ENCODE measurements at places on chromosomes 16 and 17.

GRCh38 chr16:83925957-83926725 lies 26.9 kb upstream of the OSGIN1 start:
- DNase-seq: no peak

- no peak for DNase-seq
These were observed 11.4 kb downstream of the ELMO3 start for GRCh38 chr16:67210069-67210937.

- peak; percentile 37 for DNase-seq
These were observed 24.2 kb downstream of the SOST start for GRCh38 chr17:43734376-43734775.

- DNase-seq: no peak
These were observed 1100.6 kb upstream of the RBFOX1 start for GRCh38 chr16:6232056-6232455.

DNA sequence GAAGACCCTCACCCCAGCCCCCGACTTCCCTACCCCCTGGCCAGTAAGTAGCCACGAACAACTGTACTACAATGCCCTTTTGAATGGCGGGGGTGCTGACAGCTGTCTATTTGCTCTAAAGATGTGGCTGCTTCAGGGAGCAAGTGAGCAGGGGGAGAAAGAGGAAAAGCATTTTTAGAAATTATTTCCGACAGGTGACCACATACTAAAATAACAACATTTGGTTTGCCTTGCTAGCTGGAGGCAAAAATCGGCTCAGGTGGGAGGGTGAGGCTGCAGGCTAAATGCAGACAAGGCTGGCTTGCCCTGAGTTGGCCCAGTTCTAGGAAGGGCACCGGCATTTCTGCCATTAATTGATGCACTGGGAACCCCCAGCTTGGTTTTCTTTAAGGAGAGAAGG lies 188.5 kb downstream of the XYLT1 start:
- no peak for DNase-seq

DNA sequence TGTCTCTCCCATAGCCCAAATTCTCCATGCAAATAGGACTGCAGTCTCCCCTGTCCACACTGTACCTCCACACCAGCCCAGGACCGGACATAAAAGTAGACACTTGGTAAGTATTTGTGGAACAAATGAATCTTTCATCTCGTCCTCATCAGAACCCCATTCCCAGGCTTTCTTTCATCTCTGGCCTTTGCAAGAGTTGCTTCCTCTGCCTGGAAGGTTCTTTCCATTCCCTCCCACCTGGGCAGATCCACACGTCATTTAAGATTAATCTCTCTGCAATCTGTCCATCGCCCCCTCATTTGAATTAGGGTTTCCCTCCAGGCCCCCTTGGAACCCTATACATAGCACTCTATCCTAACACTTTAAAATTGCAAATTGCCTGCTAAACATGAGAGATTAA lies 3.9 kb upstream of the NXPH3 start:
- no peak for DNase-seq

DNA sequence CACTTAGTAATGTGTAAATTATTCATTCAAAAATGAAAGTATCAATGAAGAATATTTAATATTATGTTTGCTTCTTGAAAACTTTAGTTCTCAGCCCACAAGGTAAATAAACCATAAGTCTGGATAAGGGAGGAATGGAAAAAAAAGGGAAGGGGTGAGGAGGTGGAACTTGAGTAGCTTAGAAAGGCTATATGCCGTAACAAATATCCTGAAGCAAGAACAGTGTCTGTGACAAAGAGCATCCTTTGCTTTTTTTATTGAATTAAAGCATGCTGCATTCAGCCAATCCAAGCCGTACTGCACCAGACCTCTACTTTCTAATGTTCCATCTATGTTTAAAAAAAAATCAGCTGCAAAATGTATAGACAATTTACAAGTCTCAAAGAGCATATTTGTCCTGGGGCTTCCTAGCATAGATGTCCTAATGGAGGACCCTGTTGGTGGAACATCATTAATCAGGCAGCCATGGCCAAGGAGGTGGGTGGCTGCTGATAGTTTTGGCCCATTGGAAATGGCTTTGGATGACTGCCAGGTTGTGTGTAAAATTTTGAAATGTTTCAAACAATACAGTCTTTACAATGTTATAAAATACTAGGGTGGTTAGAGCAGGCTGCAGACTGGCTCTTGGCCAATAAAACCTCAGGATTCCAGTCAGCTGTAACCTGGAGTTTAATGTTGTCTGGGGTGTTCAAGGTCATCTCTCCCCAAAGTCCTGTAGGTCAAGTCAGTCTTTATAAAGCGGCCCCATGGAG lies 895.8 kb upstream of the SOX9 start:
- DNase-seq: peak; percentile 12

DNA sequence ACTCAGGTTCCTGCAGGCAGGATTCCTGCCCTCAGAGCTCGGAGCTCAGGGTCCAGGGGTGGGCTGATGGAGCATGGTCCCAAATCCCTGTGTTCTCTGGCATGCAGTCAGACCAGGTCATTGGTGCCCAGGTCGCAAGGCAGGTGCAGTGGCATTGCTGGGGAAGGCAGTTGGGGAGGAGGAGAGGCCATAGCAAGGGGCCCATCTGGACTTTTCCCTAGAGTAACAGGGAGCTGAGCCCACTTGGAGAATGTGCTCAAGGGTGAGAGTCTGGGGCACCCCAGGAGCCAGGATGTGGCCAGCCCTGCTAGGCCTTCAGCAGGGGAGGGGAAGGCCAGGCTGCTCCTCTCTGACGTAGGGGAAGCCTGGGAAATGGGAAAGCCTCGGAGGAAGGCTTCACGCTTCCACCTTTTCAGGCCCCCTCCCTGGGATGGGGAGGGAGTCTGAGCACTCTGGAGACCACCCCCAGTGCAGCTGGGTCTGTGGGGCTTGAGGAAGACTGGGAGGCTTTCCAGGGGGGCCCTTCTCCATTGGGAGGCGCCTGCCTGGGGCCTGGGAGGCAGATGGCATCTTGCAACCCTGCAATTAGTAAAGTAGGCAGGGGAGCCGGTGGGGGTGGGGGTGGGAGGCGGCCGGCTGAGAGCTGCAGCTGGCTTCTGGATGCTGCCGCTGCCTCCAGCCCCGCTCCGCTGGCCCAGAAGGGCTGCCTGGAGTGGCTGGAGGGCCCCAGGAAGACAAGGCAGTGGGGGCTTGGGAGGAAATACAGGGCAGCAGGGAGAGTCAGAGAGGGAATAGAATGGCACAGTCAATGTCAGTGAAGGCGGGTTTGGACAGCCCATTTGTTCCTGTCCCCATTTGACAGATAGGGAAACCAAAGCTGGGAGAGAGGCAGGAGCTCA lies 21.1 kb upstream of the DOK4 start:
- no peak for DNase-seq

DNA sequence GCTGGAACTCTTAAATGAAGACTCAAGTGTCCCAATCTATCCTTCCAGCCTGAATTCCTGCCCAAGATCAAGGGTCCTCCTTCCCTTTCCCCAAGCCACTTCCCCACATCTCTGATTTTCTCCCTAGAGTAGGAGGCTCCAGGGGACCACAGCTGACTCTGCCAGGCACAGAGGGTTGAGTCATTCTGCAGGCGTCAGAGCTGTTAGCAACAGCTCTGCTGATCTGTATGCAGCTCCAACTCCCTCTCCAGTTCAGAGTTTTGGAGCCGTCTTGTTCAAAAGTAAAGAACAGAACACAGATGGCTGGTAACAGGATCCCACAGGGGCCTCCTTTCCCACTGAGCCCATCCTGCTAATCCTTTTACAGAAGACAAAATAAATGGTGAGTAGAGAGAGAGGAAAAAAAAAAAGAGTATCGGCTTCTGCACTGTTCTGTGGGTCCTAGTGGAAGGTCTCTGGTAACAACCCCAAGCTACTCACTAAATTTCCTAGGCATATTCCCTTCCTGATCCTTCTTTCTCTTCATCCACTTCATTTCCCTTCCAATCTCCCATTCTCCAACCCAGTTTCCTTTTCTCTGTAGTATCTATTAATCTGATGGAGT lies 13.4 kb upstream of the TAOK1 start:
- DNase-seq: peak; percentile 92

DNA sequence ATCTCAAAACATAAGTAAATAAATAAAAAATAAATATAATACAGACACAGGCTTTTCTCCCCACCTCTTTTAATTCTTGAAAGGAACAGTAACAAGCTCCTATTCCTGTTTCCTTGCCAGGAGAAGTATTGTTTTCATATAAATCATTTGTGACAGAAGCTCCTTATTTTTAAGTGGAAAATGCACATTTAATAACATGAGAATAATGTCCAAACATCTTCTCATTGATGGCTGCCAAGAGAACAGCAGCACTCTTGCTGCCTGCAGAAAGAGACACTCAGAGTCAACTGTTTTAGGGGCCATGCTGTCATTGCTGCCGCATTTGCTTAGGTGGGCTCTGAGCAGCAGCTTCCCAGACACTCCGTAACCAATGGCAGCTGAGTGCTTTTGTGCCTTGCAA lies 580.1 kb downstream of the WWOX start:
- no peak for DNase-seq

DNA sequence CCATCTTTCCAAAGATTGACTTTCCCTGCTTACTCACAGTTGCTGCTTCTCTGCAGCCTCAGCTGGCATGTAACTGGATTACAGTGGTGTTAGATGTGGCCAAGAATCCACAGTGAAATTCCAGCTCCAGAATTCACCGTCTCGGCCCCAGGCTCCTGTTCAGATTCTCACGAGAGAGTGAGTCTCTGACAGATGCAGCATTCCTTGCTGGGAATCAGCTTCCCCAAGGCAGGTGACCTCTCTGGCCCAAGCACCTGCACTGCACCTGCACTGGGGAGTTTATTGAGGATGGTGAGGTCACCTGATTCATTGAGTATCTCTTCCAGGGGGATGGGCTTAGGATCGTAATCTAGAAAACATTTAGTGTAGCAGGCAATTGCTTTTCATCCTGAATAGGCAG lies 600.5 kb upstream of the RBFOX1 start:
- DNase-seq: no peak

DNA sequence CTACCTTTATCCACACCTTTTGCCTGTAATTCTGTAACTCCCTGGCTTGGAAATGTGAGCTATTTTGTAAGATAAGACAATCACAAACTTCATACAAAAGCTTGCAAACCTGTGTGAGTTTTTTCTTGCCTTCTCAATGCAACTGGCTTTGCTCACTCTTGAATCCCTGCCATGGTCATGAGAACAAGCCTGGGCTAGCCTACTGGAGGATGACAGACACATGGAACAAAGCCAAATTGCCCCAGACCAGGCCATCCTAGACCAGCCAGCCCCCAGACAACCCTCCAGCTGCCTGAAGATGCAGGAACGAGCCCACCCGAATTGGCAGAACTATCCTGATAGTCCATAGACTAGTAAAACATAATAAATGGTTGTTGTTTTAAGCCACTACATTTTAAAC lies 466.6 kb upstream of the ERCC4 start:
- no peak for DNase-seq

DNA sequence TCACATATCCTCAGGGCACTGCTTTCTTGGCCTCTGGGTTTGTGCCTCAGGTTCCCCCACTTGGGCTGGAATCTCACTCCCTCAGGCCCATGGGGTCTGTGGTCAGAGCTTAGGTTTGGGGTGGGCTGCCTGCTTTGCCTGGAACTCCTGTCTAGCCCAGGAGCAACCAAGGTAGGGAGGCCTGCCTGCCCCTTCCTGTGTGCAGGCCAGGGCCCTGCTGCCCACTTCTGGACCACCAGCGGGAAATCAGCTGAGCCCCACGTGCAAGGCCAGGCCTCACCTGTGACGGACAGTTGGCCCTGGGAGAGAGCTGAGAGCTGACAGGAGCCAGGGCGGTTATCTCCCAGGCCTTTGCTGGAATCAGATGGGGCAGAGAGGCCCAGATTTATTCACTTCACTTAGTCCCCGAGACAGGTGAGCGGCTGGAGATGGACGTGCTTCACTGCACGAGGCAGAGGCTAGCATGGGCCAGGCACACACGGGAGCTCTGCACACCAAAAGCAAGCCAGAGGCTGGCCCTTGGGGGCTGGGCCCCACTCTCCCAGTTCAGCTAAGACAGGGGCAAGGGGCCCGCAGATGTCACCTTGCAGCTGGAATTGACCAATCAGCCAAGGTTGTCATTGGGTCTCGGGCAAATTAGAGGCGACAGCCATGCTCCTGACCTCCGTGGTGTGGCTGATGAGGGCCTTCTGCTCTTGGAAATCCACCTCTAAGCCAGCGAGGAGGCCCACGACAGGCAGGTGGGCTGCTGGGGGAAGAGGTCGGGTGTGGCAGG lies 49.9 kb upstream of the DOC2B start:
- no peak for DNase-seq

- DNase-seq: no peak
These were observed 1.7 kb upstream of the TEX19 start for GRCh38 chr17:82357394-82357793.

Measured in fibroblast of villous mesenchyme (primary cell).